ENCODE measurements at places on chromosomes 16 and 17.

DNA sequence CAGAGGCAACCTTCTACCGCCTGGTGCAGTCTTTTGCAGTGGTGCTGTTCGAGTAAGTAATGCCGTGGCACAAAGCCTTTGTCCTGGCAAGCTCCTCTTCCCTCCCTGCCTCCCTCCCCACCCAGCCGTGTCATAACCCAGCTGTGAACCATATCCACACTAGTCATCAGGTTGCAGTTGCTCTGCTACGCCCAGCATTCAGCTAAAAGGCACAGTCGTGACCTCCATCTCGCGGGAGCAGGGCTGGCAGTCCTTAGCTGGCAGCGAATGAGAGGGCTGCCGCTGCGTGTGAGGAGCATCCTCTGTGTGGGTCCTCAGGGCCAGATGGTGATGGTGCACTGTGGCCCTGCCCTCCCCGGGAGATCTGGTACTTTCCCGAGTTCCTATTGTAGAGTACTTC, 39.3 kb downstream of the CIBAR2 start:
- peak; percentile 42 for DNase-seq

DNA sequence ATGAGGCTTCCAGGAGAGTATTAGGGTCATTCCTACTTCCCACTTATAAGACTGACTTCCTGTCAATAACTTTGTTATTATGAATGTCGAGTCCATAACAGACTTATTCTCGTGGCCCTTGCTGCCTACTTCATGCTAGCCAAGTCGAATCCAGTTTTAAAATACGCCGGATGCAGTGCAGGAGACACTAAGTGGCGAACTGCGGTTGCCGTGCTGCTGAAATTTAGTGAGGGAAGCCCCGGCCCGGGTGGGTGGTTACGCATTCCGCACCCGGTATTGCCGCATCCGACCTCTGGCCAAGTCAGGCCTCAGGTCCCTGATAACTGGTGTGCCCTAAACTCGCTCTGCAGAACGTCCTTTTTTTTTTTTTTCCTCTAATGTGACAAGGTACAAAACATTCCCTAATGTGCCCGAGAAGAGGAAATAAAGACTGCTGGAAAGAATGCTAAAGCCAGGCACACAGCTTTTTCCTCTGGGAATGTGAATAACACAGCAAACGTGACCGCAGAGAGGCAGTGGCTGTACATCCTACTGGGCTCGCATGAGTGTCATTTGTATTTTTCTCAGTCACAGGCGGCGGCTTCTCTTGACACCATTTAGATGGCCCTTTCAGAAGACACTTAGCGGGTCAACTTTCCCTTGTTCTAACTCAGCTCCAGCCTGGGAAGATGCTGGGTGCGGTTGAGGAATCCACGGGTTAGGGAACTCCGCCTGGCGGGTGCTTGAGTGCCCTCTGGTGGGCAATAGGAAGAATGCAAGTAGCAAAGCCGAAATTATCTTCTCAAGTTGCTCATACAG, 7.1 kb upstream of the AKTIP start:
- peak; percentile 68 for DNase-seq

DNA sequence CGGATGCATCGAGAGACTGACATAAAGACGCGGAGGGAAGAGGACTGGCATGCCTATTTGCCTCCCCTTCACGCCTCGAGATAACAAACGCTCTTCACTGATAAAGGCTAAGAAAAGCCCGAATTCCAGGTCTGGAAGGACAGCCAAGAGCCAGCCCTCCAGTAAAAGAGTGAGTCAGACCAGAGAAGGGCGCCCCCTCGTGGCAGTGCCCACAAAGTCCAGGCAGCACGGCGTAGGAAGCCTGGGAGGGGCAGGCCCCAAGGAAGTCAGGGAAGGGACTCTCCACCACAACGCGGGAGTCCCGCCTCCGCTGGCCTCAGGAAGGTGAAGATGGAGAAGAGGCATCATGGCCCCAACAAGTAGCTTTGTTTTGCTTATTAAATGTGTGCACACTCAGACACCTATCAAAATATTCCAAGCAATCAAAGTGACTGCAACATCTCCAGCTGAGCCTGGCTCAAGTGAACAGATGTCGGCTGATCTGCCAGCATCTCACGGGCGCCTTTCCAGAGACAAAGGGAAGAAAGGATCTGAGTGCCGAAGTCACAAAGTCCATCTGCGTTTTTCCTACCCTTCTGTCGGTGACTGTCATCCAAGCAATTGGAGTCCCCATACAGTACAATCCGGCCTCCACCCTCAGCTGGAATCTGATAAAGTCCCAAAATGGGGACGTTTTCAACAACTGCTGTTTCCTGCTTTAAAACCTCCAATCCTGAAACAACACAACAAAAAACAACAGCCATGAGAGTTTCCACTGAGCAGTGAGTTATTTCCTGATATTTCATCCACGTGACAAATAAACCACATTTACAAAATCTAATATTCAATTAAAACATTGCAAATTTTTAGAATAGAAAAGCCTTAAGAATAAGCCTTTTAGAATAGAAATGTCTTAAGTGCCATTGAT, 20.4 kb upstream of the SLC38A8 start:
- DNase-seq, result peak; percentile 69

- DNase-seq, result no peak
Observed at GRCh38 chr17:65656390-65657250, 95.2 kb upstream of the AXIN2 start.

DNA sequence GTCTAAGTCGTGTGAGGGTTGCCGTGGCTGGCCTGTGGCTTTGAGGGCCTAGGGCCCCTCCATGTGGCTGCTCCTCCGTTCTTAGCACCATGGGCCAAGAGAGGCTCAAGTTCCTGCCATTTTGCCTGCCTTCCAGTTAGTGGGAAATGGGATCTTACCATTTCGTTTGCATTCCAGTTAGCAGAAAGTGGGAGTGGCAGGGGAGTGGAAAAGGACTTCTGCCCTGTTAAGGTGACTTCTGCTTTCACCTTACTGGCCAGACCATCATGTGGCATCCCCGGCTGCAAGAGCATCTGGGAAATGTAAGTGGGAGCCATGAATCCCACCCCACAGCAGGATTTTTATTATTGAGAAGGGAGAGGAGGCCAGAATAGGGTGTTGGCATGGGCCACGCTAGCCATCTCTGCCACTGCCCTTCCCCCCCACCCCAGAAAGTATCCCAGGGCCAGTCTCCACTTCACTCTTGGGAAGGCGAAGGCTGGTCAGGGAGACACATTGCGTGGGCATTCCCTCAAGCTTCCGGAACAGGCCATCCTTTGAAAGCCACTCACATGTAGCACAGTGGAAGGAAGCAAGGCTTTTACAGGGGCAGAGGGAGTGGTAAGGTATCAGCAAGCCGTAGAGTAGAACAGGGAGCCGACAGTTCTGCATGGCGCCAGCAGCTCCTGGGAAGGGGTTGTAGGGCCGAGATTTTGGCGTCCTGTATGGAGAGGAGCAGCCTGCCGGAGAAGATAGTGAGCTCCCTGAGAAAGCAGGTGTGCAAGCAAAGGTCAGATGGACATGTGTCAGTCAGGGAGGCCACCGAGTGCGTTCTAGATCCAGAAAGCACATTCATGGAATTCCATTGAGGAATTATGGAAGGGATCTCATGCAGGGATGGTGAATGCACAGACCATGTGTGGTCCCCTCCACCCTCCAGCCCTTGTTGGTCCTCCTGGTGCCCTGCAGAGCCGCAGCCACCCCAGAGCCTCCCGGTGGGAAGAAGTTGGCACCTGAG, 33.4 kb downstream of the CMIP start:
- DNase-seq, result no peak
